ENCODE measurements at places on chromosomes 16 and 17.

GRCh38 chr16:55543472-55543871 lies 23.0 kb upstream of the CAPNS2 start:
- DNase-seq, result peak; percentile 44

DNA sequence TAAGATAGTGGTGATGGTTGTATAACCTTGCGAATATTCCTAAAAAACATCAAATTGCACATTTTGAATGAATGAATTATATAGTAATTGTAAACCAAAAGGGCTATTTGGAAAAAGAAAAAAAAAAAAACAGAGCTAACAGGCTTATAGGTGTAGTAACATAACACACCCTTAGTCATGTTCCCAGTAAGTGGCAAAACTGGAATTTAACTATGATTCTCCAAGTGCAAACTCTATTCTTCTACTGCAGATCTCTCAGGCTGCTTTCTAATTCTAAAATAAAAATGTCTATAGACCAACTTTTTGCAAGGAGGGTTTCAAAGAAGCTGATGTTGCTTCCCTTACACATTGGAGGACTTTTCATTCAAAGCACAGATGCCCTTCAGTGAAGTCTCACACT lies 293.2 kb upstream of the MON1B start:
- DNase-seq, result no peak

DNA sequence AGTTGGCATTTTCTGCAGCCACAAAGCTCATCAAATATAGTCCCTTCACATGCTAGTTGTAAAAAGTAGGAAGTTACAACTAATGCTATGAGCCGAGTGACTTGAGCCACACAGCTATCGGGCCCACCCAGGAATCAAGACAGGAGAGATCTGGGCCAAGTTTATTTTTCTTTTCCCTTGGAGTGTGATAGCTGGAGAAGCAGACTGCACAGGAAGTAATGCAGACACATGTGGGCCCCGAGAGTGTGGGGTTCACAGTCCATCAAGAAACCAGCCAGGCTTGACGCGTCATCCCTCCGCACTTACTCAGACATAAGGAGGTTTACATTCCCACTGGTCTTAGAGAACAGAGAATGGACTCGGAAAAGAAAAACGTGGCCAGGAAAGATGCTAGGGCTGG lies 403.1 kb upstream of the CDH11 start:
- no peak for DNase-seq

- DNase-seq, result no peak
Measured at GRCh38 chr16:89584768-89585549, 9.4 kb downstream of the CPNE7 start.

DNA sequence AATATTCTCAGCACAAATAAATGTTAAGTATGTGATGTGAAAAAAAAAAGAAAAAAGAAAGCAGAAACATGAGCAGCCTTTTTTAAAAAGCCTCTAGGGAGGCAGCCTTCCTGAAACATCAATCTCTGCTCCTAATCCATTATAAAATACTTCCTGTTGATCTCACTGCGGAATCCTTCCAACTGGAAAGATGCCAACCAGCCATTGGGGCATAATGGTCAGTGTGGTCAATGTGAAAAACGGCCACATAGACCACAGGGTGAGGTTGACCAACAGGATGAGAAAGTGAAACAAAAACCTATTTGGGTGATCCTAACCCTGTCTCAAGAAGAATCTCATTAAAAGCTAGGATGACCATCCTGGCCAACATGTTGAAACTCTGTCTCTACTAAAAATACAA lies 26.1 kb upstream of the ABCA8 start:
- DNase-seq, result peak; percentile 72
